ENCODE measurements at places on chromosomes 2 and 18.
A peak's percentile ranks its signal among the peaks of the same experiment; 100 is the strongest.

DNA sequence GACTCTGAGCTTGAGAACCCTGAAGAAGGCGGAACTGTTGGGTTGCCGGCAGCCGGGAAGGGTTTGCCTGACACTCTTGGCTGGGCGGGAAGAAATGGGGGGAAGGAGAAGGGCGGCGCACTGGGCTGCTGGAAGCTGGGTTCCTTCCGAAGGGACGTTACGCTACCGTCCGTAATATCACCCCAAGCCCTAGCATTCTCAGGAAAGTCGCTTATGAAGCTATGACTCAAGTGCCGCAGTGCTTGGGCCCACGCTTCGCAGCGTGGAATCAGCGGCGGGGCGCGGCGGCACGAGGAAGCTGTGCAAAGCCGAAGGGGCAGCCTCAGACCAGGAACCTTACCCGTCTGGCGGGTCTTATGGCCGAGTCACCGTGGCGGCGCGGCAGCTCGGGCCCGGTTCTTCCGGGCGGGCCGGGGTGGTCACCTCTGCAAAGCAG lies 50.2 kb upstream of the SIGLEC15 start:
- DNase-seq, result peak; percentile 69

GRCh38 chr2:224769489-224769888 lies 53.3 kb upstream of the CCDC195 start:
- no peak for DNase-seq

DNA sequence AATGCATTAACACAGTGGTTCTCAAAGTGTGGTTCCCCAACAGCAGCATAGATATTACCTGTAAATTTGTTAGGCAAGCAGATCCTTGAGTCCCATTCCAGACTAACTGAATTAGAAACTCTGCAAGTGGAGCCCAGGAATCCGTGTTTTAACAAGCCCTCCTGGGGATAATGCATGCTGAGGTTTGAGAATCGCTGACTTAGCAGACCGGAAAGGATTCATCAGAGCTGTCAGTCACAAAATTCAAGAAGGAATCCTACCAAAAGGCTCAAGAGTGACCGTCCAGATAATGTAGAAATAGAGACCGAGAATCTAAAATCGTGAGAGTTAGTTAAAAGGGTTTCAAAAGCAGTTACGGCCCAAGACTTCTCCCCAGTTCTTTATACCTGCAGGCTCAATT lies 66.9 kb downstream of the LOXHD1 start:
- DNase-seq, result no peak

DNA sequence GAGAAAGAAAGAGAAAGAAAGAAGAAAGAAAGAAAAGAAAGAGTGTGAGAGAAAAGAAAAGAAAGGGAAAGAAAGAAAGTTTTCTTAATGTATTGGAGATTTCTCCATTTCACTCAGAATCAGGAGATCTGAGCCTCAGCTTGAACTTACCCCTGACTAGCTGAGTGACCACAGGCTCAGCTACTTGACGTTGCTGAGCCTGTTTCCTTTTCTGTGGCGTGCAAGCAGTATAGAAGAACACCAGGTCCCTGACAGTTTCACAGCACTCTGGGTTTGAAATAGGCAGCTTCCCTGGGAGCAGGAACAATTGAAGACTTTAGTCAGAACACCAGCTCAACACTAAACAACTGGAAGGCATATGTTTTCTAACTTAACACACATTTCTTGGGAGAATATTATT lies 44.7 kb downstream of the MARCO start:
- DNase-seq, result no peak

- no peak for DNase-seq
Observed at GRCh38 chr18:38586327-38586726, 1020.7 kb upstream of the CELF4 start.

- DNase-seq, result no peak
Observed at GRCh38 chr2:37219046-37219445, 12.3 kb downstream of the CEBPZ start.

- no peak for DNase-seq
Observed at GRCh38 chr2:228675091-228675490, 493.6 kb upstream of the SPHKAP start.

- DNase-seq, result no peak
Observed at GRCh38 chr2:221552291-221552690, 19.8 kb downstream of the EPHA4 start.

DNA sequence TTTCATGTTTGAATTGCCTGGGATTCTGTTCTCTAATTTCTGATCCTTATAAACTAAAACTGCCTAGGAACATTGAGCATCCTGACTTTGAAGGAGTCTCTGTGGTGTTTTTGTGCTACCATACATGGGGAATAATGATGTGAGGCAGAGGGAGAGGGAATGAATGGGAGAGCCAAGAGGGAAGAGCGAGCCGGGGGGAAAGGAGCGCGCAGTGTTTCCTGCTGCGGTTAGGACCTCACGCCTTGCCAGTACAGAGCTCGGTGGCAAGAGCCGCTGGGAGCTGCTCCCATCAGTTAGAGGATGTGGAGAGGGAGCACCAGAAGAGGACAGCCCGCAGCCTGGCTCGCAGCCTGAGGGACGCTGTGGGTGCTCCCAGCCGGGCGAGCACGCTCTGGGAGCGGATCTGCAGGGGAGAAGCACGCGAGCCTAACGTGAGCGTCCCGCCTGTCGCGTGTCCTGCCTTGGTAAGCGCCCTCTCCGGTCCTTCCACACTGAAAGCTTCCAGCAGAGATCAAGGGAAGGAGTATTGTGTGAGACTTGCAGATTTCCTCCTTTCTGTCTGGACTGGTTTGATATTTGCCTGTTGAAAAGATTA lies 114.7 kb downstream of the FAM210A start:
- DNase-seq, result no peak

- DNase-seq, result no peak
Observed at GRCh38 chr2:72156872-72157271, 9.2 kb upstream of the CYP26B1 start.

GRCh38 chr2:129330504-129330903 lies 649.0 kb upstream of the RAB6C start:
- DNase-seq, result no peak

- no peak for DNase-seq
Observed at GRCh38 chr2:69043736-69044400, 30.9 kb downstream of the ANTXR1 start.

DNA sequence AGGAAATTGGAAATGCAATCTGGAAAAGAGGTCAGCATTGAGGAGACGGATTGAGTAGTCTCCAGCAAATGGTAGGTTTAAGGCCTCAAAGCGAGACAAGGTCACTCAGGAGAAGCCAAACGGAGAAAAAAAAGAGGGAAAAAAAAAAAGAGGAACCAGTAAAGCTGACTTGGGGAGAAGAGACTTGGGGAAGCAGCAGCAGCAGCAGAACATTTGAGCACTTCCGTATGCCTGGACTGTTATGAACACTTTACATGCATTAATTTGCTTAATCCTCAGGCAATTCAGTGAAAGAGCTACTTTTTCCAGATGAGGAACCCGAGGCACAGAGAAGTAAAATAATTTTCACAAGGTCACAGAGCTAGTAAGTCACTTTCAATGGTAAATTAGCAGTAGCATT lies 81.3 kb downstream of the OSBPL6 start:
- no peak for DNase-seq

- no peak for DNase-seq
Observed at GRCh38 chr2:118667348-118667747, 180.1 kb downstream of the EN1 start.

DNA sequence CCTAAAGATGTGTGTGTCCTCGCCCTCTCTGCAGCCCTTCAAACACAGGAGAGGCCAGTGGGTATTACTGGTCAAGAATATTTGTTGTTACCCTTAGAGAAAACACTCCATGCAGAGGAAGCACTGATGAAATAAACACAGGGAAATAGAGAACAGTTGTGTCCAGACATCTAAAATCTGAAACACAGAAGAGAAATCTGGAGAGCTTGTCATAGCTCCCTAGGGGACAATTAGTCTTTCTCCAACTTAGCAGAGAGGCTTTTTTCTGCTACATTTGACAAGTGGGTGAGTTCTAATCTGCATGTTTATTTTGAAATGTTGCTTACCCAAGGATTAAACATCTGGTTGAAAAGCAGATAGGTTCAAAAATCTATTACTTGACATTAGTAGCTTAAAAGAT lies 190.1 kb downstream of the CTNNA2 start:
- no peak for DNase-seq

DNA sequence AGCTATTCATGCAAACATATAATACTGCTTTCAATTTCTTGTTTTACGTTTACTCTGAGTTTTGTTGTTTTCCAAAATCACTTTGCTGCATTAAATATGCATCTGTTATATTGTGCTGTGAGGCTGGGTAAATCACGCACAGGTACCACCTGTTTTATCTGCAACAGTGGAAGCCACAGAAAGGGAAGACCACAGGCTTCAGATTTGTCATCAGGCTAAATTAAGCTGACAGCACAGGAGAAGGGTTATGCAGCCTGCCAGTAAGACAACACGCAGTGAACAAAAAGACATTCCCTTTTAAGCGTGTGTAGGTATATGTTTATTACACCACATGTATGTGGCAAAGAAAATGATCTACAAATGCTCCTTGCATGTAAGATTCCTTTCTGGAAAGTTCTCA lies 38.2 kb downstream of the ZNF516 start:
- no peak for DNase-seq

- DNase-seq, result no peak
Observed at GRCh38 chr2:63698786-63699548, 110.2 kb downstream of the MDH1 start.

GRCh38 chr2:15311201-15311907 lies 249.8 kb downstream of the NBAS start:
- no peak for DNase-seq

DNA sequence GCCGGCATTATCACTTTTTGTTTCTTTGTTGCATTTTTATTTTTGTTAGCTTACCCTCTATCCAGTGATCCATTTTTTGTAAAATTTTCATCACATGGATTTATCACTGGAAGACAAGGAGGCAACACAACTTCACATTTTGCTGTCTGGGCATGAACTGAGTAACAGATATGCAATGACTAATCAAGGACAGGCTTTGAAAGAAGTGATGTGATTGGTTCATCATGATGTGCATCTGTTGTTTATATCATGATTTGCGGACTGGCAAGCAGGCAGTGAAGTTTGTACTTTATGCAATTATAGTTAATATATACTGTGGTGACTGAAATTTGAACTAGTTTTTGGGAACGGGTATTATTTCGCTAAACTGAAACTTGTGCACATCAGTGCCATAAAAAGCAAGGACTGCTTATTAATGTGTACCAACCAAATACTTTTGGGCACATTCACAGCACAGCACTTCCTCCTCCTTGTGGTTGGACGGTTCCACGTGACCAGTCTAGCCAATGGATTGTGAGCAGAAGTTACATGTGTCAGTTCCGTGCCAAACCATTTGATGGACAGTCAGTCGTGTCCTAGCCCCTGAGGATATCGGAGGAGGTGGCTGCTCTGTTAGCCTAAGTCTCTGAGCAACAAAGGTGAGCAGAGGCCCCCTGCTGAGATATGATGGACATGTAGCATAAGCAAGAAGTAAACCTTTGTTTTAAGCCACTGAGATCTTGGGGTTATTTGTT lies 201.4 kb upstream of the SIX2 start:
- DNase-seq, result no peak

DNA sequence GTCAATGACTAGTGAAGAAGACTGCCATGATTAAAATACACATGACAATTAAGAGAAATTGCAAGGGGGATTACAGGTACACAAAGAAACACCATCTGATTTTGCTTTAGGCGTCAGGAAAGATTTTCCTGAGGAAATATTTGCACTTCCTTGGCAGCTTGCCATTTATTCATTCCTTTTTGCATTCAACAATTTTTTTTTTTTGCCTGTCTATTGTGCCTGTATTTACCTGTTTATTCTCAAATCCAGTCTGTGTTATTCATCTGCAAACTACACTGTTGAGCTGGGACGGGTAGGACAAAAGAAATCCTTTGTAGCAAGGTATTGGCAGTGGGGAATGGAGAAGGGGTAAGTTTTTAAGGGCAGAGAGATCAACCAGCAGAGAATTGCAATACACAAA lies 31.8 kb downstream of the SMAD2 start:
- DNase-seq, result no peak

- no peak for DNase-seq
Observed at GRCh38 chr2:176814274-176814673, 398.3 kb upstream of the HNRNPA3 start.

- no peak for DNase-seq
Observed at GRCh38 chr2:205358351-205358815, 323.9 kb upstream of the NRP2 start.

DNA sequence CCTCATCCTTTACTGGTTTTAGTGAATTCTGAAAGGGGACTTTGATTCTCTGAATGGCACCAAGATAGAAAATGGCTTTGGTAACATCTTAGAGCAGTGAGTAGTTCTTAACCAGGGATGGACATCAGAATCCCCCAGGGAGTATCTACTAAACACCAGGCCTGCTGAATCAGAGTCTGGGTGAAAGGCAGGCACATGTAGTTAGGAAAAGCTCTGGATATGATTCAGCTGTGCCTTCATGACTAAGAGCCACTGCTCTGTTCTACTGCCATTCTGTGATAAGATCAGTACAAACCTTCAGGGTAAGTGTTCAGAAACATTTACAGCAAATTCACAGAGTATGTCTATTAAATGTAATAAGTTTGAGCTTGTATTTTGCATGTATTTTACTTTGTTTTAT lies 46.2 kb upstream of the B3GNT2 start:
- DNase-seq, result no peak

GRCh38 chr2:151525821-151526373 lies 116.2 kb downstream of the RIF1 start:
- no peak for DNase-seq

GRCh38 chr2:74566754-74567085 lies 12.2 kb downstream of the DOK1 start:
- no peak for DNase-seq

GRCh38 chr18:49021433-49022129 lies 70.8 kb upstream of the SMAD7 start:
- DNase-seq, result peak; percentile 20

DNA sequence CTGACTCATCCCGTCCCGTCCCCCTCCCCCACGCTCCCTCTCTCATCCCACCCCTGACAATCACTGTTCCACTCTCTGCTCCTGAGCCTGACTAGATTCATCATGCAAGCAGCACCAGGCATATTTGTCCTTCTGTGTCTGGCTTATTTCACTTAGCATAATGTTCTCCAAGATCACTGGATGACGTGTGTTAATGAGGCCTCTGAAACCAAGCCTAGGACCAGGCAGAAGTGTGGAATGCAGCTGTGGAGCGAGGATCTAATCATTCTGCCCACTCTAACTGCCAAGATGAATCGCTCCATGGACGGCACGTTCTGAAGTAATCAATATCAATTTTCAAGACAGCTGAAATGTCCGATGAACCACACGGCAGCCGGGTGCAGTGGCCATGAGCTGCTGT lies 122.4 kb upstream of the ZNF236 start:
- DNase-seq, result no peak

Measured in stimulated activated CD4-positive, alpha-beta T cell treated with anti-CD3 and anti-CD28 coated beads, Interleukin-4, amount 100 ng/mL, for 4 hours (primary cell).